ENCODE measurements at places on chromosomes 4 and X.

- DNase-seq = no peak
These were observed 46.6 kb upstream of the MAMLD1 start for GRCh38 chrX:150316564-150316963.

DNA sequence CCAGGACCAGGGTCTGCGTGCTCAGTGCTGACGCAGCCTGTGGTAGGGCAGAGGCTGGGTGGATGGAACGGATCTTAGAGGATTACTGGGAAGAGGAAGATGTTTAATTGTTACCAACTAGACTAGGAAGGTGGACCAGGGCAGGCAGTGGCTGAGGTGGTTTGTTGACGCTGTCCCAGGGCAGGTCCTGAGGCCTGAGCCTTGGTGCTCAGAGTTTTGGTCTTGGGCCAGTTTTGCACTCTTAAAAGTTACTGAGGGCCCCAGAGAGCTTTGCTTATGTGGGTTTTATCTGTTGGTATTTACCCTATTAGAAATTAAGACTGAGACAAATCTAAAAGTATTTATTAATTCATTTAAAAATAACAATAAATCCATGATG lies 20.4 kb downstream of the RNF212 start:
- no peak for DNase-seq

- DNase-seq = no peak
These were observed 2011.9 kb upstream of the PCDH10 start for GRCh38 chr4:131137196-131137595.

DNA sequence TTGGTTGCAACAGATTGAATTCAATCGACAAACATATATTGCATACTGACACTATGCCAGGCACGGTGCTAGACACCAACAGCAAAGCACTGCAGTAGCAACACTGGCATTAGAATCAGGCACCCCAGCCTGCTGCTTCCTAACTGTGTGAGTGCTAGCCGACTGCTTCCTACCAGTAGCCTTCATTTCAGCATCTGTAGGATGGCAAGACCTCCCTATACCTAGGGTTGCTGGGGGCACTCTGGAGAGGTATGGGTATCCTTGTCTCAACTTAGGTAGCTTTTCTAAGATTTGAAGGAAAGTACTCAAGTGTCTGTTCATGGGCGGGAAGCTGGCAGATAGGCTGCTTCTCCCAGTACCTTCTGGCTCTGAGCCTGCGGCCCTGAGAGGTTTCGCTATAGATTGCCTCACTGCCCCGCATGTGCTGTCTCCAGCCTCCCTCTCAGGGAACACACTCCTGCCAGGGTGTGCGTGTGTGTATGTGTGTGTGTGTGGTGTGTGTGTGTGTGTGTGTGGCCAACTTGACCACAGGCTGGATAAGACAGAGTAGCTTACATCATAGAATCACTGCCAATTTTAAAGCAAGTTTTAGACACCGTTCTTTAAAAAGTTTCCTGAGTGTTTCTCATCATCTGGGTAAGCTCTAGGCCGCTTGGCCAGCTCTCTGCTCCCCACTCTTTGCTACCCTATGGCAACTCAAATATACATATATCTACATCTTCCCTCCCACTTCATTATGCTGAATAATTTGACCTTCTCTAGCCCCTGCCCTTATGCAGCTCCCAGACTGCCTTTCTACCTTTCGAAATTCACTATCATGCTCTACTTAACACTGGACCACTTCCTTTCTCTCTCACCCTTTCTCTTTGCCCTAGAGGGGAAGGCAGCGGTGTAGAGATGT lies 97.0 kb upstream of the PJA1 start:
- DNase-seq = no peak
